ENCODE measurements at places on chromosomes 12 and 14.

- ATAC-seq: peak; percentile 93
Measured at GRCh38 chr12:103301642-103302591, 193.9 kb downstream of the C12orf42 start.

DNA sequence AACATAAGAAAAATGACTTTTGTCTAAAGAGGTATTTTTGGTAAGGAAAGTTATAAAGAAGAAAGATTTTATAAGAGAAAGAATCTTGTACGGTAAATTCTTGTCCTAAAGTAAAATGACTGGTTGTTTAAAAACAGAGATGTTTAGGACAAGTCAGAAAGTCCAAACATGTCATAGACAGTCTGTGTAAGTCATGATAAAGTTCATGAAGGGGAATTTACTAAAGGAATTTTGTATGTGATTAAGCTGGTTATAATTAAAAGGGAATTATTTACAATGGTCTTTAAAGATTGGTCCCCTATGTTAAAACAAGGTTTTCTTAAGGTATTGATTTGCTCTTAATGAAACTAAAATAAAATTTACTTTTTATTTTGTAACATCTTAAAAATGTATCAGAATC lies 269.4 kb upstream of the CCDC196 start:
- no peak for ATAC-seq

- peak; percentile 57 for ATAC-seq
Measured at GRCh38 chr12:57127726-57128518, at the start of gene LRP1. LRP1 (plus strand) TSS chr12:57128483; CDS start chr12:57128965, 482 bp downstream.

- ATAC-seq: no peak
Measured at GRCh38 chr14:100674897-100675619, 51.6 kb upstream of the DLK1 start.

- ATAC-seq: no peak
Measured at GRCh38 chr12:115355301-115355700, 671.3 kb upstream of the TBX3 start.

GRCh38 chr14:60183741-60184140 lies 18.5 kb upstream of the DHRS7 start:
- ATAC-seq: peak; percentile 26

DNA sequence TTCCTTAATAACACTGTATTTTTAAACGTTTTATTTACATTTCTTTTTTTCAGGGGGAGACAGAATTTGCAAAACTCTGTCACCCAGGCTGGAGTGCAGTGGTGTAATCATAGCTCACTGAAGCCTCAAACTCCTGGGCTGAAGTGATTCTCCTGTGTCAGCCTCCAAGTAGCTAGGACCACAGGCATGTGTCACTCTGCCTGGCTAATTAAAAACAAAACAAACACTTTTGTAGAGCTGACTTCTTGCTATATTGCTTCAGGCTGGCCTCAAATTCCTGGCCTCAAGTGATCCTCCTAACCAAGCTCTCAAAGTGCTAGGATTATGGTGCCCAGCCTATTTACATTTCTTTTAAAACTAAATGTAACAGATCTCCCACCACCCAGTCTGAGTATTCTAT lies 12.7 kb downstream of the CPSF6 start:
- ATAC-seq: no peak

DNA sequence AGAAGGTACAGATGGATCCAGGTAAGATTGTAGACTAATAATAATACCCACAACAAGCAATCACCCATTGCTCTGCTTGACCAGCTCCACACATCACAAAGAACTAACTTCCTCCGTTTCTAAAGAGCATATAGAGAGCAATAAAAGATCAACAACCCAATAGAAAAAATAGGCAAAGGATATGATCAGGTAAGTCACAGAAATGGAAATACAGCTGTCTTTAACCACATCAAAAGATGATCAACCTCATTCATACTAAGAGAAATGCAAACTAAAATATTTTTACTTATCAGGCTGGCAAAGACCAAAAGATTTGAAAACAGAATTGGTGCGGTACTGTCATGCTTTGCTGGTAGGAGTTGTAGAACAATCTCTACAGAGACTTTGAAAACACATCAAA lies 8.9 kb downstream of the C2CD5 start:
- ATAC-seq: no peak
